ENCODE measurements at places on chromosomes 12 and 14. TPM values are rescaled to one million over a fixed set of nuclear protein-coding genes. Genes with fewer than 3 reads are reported as not detected.

The NELL2 gene
- total RNA-seq: 3.9 TPM

The C12orf60 gene
- 0.94 TPM for total RNA-seq

DNA sequence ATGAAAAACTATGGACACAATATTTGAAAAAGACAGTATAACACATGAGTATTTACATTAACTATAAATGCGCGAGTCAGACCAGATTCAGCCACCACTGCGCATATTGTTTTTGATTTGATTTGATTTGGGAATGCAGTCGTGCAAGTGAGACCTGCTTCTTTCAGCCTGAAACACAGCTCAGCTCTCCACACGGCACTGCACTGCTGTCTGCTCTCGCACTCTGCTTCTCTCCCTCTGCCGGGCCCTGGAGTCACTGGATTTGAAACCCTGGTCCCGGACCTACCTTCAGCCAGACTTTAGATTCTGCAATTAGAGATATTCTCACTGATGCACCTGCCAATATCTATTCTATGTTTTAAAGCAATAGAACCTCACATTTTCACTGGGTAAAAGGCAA lies 143.9 kb upstream of the TMEM132C start:
- DNase-seq: no peak

- no peak for DNase-seq
Measured at GRCh38 chr12:75727577-75727976, 216.2 kb upstream of the KRR1 start.

- no peak for DNase-seq
Measured at GRCh38 chr14:85856430-85856829, 326.5 kb downstream of the FLRT2 start.

- no peak for DNase-seq
Measured at GRCh38 chr12:51632623-51633022, 41.6 kb downstream of the SCN8A start.

DNA sequence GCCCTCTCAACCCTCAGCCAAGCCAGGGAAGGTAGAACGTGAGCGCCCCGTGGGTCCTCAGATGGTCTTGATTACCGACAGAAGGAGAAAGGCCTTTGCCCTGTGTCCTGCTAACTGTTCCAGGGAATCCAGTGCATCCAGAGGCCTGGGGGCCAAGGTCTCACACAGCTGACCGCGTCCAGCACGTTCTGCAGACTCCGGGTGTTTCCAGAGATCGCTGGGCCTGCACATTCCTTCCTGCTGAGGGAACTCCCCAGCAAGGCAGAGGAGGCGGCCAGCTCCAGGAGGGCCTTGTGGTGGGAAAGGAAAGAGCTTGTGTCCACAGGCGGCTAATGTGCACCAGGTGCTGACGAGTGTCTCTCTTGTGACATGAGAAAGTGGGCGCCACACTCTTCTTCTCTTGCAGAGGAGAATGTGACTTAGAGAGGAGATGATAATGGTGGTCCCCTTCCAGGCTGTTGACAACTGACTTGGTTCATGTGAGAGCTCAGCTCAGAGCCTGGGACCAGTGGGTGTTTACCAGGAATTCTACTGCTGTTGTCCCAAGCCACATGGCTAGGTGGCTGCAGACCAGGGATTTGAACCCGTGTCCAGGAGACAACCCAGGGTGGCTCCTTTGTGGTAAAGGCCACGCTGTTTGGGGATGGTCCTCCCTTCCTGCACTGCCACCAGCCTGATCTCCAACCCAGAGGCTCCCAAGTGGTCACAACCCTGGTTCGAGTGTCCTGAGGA lies 46.8 kb upstream of the DLK1 start:
- DNase-seq: no peak

DNA sequence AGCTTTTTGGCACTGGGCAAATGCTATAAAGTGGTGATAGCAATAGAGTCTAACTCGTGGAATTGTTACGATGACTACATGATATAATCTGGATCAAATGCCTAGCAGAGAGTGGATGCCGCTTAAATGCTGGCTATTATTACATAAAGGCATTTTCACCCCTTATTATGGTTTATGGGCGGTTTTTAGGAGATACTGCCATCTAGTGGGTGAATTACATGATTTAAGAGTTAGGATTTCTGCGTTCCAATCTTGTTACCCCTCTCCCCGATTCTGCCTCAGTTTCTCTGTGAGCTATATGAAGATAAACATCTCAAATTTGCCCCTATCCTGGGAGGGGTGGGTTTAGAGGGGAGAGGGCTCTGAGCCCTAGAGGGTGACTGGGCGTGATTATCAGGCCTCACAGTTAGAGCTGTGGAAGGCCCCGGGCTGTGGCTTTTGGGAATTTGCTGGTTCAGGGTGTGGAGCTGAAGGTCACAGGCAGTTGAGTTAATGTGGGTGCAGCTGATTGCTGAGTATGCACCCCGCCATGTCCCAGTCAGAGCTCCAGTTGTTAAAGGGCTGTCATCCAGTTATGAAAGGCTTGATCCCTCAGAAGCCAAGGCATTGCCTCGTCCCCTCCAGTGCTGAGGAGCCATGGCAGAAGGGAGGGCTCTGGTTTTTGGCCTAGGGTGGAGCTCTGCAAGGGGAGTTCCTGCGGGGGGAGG lies 14.4 kb downstream of the CLSTN3 start:
- no peak for DNase-seq

DNA sequence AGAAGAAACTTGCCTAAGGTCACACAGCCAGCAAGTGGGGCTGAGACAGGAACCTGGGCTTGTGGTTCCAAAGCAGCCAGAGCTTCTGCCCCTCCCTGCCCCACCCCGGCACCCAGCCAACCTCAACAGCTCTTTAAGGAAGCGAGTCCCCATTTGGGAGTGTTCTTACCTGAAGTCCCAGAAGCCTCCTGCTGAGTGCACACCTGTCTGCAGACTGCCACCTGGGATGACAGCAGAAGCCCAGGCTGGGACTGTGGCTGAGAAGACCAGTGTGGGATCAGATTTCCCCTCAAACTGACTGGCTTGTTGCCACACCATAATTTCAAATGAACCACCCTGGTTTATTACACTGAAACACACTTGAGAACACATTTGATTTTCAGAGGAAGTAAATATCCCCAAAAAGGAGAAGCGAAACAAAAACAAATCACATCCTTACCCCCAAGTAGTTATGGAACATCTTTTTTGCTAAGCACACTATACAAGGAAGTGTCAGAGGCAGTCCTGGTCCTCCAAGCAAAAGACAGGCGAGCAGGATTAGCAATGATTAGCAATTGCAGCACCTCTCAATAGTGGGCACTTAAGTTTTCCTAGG lies 6.3 kb upstream of the RIN3 start:
- DNase-seq: no peak

Data from upper lobe of left lung (tissue), 6 donors.